Endothelial cell of coronary artery (primary cell): ENCODE measurements at places on chromosomes 4 and X. TPM values are rescaled to one million over a fixed set of nuclear protein-coding genes. Genes with fewer than 3 reads are reported as not detected.

The OPRPN gene
- not detected in 2 replicates for total RNA-seq

The GUCY1B1 gene
- 0.81 and 2.2 TPM in 2 replicates for total RNA-seq

The FGB gene
- total RNA-seq, result not detected in 2 replicates

The ATP1B4 gene
- not detected in 2 replicates for total RNA-seq

The ENOPH1 gene
- total RNA-seq, result 51.0 and 52.3 TPM in 2 replicates

The NXF3 gene
- not detected in 2 replicates for total RNA-seq

The DTHD1 gene
- not detected in 2 replicates for total RNA-seq

The NOP14 gene
- total RNA-seq, result 29.4 and 35.5 TPM in 2 replicates

The HEPH gene
- 0.18 and 0.47 TPM in 2 replicates for total RNA-seq

The IL2 gene
- total RNA-seq, result not detected in 2 replicates

The ZNF718 gene
- 4.1 and 6.9 TPM in 2 replicates for total RNA-seq

The PABPC1L2A gene
- total RNA-seq, result not detected in 2 replicates

The LETM1 gene
- 108 and 137 TPM in 2 replicates for total RNA-seq
